CD4-positive, alpha-beta T cell (primary cell): ENCODE measurements at places on chromosomes 2 and 18.

- no peak for DNase-seq
These were observed 169.3 kb upstream of the NXPH2 start for GRCh38 chr2:138949517-138949916.

DNA sequence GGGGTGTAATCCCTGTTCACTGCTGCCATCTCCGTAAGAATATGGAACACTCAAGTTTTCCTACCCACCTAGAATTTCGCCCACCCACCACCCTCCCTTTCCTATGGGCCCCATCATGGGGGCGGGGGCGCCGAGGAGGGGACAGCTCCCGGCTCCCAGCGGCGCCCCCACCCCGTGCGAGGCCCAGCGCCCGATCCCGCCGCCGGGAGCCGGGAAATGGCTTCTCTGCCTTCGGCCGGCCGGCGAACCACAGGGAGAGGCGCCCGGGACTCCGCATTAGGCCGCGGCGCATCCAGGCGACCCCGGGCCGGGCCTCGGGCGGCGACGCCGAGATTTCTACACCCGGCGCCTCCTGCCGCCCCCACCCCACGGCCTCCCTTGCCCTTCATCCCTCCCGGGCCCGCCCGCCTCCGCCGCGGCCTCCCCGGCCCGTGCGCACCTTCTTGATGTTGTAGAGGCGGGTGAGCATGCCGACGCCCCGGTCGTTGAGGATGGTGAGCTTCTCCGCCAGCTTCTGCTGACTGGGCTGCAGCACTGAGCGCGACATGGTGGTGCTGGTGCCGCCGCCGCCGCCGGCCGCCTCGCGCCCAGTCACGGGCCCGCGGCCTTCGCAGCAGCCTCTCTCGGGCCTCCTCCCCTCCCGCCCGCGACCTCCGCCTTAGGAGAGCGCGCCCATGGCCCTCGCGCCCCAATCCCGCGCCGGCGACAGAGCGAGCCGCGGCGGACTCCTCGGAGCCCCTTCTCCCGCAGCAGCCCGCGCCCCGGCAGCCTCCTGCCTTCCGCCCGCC is 510 bp downstream of the NCKAP1 start:
- peak; percentile 36 for DNase-seq

GRCh38 chr2:127037476-127037875 is 69.5 kb downstream of the BIN1 start:
- DNase-seq = no peak

DNA sequence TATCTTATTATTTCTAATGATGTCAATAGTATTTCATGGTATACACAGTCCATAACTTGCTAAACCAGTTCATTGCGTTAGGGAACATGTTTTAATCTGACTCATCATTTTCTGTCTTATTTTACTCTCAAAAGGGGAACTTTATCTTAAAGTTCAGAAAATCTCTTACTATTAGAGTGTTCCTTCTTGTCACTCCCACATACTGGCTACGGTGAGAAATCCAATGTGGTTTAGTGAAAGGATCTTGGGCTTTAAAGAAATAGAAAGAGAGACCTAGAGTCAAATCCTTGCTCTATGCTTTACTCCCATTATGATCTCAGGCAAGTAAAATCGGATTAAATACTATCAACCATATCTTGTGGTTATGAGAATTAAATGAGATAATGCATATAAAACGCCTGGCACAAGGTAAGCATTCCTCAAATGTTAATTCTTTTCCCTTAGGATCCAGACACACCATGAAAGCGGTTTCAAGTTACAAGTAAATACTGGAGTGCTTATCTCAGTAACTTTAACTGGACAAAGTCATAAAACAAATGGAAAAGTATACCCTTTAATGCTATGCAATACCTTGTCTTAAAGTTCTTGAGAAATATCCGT is 576.0 kb downstream of the ARHGAP15 start:
- no peak for DNase-seq
